GM12865 (cell line): ENCODE measurements at places on chromosomes 2 and 18.

DNA sequence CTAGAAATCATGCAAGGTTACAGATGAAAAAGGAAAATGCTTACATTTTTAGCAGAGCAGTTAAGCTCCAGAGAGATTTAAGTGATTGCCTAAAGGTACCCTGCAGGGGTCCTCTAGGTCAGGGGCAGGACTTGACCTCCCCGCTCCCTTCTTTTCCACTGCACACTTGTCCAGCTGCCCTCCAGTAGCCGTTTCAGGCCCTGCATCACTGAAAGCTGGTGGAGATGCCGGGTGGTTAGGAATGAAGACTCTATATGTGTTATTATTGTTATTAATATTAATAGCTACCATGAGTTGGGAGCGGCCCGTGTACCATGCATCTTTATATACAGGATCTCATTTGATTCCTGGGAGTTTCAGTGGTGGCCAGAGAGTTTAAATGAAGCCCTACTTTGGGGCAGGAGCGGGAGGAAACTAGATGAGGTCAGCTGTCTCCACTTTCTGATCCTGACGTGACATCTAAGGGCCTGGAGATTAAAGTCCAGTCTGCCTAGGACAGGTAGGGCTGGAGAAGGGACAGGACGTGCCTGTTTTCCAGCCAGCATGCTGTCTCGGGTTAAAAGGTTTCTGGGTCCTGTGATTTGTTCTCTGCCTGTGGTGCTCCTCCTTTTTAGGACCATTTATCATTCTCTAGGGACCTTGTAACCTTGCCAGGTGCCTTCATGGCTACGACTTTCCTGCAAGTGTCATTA lies 2.1 kb downstream of the TMEM37 start:
- DNase-seq = no peak

- no peak for DNase-seq
Observed at GRCh38 chr2:233839447-233839820, 14.9 kb downstream of the HJURP start.

DNA sequence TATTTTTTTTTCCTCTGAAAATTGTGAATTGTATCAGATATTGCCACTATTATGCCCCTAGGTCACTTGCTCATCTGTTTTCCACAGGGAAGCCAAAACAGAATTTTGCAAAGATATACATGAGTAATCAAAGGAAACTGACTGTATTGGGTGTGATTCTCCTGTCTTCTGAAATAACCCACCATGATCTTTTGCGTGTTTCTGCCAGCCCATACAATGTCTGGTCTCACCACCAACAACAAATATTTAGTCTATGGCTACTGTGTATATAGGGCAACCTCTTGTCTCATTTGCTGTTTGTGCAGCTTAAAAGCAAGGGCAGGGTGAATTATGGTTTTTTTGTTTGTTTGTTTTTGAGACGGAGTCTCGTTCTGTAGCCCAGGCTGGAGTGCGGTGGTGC lies 26.5 kb downstream of the EPAS1 start:
- DNase-seq = no peak

DNA sequence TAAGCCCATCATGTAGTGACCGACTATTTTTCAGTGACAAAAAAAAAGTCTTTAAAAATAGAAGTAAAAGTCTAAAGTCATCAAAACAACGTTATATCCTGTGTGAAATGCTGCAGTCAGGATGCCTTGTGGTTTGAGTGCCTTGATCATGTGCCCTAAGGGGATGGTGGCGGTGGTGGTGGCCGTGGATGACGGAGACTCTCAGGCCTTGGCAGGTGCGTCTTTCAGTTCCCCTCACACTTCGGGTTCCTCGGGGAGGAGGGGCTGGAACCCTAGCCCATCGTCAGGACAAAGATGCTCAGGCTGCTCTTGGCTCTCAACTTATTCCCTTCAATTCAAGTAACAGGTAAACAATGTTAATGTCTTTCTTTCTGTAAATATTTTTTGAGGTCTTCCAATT lies at the start of gene CD28:
Gene CD28, plus strand, starts transcription at position 237 of the 400 bp plus-strand sequence. Its CDS starts 58 bp downstream, at position 295.
- DNase-seq = peak; percentile 96

GRCh38 chr18:57957210-57957609 lies 86.8 kb upstream of the NEDD4L start:
- no peak for DNase-seq

DNA sequence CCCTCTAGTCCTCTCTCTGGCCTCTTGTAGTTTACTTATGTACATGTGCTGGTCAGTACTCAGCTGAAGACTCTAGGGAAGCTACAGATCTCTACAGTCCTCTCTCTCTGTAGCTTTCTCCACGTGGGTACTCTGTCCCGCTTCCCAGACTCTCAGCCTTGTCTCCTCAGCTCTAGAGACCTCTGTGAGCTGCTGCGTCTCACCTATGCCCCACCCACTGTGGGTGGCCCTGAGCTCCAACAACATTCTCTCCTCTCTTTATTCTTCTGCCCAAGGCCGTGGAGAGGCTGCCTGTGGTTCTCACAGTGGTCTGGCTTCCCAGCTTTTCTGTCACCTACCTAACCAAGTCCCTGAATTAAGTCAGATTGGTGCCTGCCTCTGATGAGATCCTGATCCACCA lies 33.4 kb downstream of the MFSD6 start:
- no peak for DNase-seq

DNA sequence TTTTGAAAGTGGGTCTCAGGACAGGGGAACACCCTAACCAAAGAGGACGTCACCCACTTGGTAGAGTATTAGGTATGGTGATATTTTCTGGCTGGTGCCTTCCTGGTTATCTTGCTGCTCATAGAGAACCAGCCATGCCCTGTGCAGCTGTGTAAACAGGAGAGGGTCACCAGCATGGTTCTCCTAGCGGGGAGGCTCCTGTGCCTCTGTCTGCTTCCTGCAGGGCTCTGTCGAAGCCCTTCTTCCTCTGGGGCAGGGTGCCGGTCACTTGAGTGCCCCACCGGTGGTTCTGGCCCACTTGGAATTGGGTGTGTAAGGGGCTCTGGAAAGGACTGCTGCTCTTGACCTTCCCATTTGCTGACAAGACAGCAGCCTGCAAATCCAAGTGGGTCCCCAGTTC lies 131.6 kb upstream of the MSH6 start:
- no peak for DNase-seq

DNA sequence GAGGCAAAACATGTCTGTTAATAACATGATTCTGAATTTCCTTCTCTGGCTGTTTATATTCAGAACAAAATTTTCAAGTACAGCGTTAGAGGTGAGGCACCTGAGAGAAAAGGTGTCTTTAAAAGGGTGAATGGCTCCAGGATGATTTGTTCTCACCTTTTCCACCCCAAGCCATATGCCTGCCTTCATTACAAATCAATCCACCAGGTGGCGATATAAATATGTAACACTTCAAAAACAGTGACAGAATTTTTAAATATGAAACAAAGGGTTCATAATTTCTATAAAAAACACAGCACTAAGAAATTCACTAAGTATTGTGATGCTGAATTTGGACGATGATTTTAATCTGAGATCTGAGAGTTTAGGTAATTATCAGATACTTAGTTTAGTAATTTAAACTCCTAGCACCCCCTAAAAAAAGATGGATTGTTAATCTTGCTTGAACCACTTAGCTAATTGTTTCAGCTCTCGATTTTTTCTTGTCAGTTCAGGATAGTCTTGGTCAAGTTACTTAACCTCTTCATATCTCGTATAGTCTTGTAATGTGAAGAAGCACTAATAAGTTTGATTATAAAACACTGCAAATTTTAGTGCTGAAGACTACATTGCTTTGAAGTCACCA lies 528.8 kb downstream of the CPS1 start:
- peak; percentile 36 for DNase-seq

- peak; percentile 62 for DNase-seq
Observed at GRCh38 chr2:64018701-64019082, 536 bp downstream of the VPS54 start.

DNA sequence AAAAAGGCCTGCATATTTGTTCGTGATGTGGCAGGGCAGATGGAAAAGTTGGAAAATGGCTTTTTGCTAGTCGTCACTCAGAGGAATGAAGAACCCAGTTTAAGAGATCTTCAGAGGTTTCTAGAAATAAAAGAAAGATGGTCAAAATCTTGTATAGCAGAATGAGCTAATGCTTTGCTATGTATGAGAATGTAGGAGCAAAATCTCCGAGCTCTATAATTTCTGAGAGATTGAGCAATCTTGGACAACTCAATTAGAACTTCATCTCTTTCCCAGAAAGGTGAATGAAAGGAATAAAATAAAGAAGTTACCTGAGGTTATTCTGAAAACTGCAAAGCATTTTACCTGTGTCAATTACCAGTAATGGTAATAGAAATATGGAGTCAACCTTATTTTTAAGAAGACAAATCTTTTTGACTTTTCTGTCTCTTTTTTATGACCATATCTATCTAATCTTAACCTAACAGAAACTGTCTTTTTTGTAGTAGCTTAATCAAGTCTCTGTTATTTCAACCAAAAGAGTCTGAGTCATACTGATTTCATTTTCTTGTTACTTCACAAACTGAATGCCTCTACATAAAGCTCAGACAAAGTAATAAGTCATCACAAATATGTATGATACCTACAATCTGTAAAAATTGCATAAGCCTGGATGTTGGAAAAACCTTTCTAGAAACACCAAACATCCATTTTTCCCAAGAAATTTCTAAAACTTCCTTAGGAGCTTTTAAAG lies 32.5 kb downstream of the CCDC68 start:
- no peak for DNase-seq

GRCh38 chr18:11159844-11160243 lies 10.5 kb upstream of the PIEZO2 start:
- DNase-seq = peak; percentile 64

GRCh38 chr18:9925369-9925768 lies 11.6 kb downstream of the VAPA start:
- DNase-seq = no peak

DNA sequence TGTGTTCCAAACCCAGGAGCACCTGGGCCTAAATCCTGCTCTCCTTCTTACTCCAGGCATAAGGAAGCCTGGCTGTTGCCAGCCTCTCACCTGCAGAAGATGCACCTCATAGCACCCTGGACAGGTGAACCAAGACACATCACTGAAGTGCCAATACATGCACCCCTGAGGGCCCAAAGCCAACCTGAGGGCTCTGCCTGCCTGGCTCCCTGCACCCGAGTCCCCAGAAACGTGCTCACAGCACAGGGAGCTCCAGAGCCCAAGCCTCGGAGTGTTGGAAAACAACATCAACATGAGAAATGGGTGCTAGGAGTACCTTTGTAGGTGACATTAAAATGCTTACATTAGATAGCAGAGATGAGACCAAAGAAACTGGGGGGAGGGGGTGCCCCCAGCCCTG lies 96.3 kb upstream of the RAB6C start:
- DNase-seq = no peak

DNA sequence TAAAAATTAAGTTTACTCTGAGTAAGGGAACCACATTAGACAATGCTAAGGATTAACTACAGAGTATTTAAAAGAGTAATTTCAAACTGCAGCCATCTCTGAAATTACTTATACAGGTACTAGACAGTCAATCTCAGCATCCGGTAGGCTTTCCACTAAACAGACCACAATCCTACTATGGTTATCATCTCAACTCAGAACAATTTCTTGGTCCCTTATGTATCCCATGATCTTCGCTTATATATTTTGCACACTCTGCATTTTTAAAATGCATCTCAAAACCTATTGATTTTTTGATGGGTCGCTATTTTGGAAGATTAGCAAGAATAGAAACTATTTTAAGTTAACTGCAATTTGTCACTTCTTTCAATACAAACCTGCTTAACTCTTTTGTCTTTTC lies 1.4 kb downstream of the PPP4R1 start:
- peak; percentile 53 for DNase-seq

DNA sequence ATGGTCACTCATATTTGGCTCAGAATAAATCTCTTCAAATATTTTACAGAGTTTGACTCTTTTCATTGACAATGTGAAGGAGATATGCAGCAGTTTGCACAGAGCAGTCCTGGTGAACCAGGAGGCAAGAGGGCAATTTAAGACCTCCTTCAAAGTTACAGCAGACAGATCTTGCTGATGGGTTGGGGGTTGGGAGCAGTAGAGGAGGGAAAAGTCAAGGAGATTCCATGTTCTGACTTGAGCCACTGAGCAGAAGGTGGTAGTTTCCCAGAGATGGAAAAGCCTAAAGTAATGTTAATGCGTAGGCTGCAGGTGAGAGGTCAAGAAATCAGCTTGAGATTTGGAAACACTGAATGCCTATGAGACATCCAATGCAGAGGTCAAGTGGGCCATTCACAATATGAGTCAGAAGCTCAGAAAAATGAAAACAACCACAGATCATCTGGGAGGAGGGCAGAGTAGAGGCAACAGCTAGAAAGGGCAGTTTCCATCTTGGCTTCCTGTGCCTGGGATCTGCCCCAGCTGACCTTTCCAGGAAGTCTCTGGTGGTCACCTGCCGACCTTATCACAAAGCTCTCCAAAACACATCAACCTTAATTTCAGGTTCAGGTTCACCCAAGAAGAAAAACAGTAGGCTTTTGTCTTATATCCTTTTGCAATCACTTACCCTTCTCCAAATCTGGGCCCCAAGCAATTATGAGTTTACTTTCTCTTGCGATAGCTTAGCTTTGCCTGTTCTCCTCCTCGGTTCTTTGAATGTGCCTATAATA lies 197.5 kb upstream of the ARL4C start:
- no peak for DNase-seq

GRCh38 chr18:26579941-26580618 lies 31.7 kb upstream of the KCTD1 start:
- DNase-seq = no peak

GRCh38 chr2:232870018-232870765 lies at the start of gene SNORC:
TSS of gene SNORC (plus strand) at chr2:232870264. CDS start at chr2:232870342, 78 bp downstream.
- no peak for DNase-seq

DNA sequence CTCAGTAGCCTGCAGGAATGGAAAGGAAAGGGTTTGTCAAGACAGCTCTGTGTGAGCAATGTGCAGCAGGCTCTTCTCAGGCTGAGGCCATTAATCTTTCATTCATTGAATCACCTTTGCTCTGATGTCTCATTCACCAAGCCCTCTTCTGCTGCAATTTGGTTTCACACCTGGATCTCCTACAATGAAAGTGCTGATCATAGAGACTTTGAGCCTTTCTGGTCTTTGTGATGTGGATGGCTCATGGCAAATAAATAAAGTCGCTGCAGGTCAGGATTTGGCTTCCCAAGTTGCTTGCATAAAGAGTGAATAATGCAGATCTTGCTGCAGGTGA lies 95.8 kb upstream of the SPRED2 start:
- DNase-seq = no peak

- DNase-seq = peak; percentile 41
Observed at GRCh38 chr18:45837283-45838070, 12.0 kb downstream of the SIGLEC15 start.

- DNase-seq = no peak
Observed at GRCh38 chr2:3587021-3587420, 7.9 kb upstream of the COLEC11 start.

- DNase-seq = no peak
Observed at GRCh38 chr2:21607572-21607971, 483.8 kb downstream of the TDRD15 start.
